ENCODE measurements at places on chromosomes 11 and 22.

DNA sequence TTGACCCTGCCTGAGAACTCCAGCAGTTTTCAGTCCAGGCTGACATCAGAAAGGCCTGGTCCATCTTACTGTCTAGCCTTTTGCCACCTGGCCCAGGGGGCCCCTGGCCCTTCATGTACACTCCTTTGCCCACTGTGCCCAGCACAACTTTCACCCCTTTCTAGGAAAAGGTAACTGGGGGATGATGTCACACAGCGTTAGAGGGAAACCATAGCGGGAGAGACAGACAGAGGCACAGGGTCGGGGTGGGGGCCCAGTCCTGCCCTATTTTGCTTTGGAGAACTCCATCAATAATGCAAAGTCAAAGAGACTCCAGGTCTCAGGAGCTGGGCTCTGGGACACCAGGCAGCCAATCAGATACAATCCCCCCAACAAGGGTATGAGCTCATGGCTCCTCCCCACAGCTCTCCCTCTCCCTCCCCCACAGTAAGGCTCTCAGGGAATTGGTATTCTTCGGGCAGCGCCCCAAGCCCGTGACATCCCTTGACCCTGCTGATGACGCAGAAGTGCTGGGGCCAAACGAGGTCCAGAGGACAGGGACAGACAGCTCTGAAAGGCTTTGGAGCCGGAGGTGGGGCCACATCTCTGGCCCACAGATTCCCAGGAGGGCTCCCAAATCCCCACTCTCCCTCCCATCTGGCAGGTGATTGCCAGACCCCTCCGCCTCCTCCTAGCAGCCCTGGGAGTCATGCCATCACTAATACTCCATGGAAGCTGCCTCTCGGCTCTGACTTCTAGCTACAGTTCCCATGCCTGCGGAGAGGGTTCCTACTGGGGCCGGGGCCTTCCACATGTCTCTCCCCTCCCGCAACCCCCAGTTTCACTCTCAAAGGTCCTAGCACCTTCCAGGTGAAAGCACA, 5.9 kb downstream of the USP2 start:
- DNase-seq: no peak

- DNase-seq: no peak
These were observed 11.8 kb downstream of the LTO1 start for GRCh38 chr11:69663326-69663725.

- DNase-seq: no peak
These were observed 84.3 kb downstream of the ARL14EP start for GRCh38 chr11:30406978-30407762.

DNA sequence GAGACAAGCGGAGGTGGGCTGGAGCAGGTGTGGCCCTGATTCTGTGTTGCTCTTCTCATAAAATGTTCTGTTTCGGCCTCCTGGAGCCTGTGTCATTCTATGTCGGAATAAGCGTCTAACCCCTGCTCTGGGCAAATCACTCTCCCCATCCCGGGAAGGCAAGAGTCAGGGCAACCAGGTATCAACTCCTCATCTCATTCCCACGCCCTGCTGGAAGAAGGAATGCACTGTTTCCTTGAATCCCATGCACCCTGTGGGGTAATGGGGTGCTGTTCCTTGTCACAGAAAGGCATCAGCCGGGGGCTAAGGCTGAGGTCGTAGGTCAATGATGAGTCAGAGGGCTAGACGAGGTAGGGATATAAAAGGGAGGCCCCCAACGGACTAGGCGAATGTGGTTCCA, 2.6 kb downstream of the FAM180B start:
- no peak for DNase-seq

DNA sequence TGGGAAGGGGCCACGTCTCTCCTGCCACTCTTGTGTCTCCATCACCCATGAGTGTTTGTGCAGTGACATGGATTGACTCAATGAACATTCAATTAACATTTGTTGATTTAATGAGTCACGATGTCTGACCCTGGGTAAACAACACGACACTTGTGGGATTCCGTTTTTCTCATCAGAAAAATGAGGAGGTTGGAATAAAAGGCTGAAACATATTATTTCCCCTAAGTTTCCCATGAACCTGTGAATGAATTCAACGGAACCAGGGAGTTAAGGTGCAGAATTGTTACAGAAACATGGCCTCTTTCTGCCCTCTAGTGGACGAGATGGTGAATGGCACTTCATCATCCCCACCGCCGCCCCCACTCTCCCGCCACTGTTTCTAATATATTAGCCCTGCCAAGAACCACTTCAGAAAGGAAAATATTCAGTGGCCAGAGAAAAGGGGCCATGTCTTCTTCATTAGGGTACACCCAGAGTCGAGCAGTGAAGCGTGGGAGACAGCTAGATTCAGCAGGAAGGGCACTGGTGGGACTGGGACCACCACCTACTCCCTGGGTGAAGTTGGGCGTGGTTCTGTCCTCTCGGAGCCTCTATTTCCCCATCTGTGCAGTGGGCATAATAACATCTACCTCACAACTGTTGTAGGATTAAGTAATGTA, 46.3 kb upstream of the SYT13 start:
- DNase-seq: no peak

GRCh38 chr22:24187731-24188644, 6.7 kb downstream of the SUSD2 start:
- DNase-seq: no peak

DNA sequence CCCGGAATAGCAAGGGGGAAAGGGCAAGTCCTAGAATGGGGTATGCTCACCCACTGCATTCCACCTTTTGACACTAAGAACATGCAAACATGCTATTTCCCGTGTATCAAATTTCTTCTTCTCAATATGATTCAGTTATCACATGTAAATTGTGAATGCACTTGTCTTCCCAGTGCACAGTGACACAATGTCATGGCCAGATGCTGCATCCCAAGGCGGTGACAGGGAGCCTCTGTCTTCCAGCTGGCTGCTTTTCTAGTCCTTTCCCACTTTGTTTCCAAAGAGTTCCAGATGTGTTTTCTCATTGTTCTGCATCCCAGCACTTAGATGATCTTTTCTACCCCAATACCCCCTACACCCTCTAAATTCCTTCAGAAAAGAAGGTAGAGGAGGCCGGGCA, 12.4 kb downstream of the SLC25A18 start:
- DNase-seq: no peak
